ENCODE measurements at places on chromosomes 13 and 19.

- H3K27ac ChIP-seq: no peak overlapping the region
- no peaks in the 10 kb centered on the region for H3K36me3 ChIP-seq
- DNase-seq: no peak
- no peak overlapping the region for H3K4me3 ChIP-seq
- peaks cover 48% of the 10 kb centered on the region for H3K27me3 ChIP-seq
Observed at GRCh38 chr13:51156648-51157047, 45.6 kb upstream of the C13orf42 start.

GRCh38 chr19:10694706-10695307 is 6.4 kb upstream of the QTRT1 start:
- no peak for DNase-seq
- H3K4me1 ChIP-seq: peaks cover 22% of the 10 kb centered on the region
- H3K27ac ChIP-seq: peak overlapping the region; percentile 92

GRCh38 chr13:30222254-30222653 is 85.1 kb downstream of the KATNAL1 start:
- no peak for DNase-seq
- H3K27ac ChIP-seq: no peak overlapping the region
- H3K4me1 ChIP-seq: no peaks in the 10 kb centered on the region
- H3K27me3 ChIP-seq: no peaks in the 10 kb centered on the region

DNA sequence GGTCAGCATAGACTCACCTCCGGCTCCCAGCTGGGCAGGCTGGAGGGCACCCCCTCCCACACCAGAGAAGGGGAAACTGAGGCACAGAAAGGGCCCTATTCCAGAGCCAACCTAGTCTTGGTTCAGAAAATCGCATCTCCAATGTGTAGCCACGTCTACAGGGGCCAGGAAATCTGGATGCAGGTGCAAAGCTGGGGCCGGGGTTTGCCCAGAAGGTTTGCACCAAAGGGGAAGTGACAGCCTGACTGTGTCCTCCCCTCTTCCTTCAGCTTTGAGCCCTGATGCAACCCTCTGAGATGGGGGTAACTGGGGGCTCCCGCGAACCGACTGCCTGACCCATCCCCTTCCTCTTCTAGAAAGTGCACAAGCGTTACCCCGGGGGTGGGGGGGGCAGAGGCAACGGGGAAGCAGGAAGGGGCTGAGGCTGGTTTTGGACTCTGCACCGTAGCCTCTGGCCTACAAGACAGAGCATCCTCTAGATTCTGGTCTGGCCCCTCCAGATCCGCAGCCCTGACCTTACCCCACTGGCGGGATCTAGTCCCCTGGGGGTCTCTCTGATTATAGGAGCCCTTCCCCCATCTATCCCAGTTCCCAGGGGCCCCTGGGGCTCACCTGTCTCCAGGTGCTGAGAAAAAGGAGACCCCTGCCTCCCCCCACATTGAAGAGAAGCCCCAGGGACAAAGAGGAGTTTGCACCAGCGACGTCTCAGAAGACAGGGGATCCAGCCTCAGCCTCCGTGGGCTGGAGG is 1.1 kb upstream of the ONECUT3 start:
- H3K27ac ChIP-seq: no peak overlapping the region
- peaks cover 2% of the 10 kb centered on the region for H3K36me3 ChIP-seq
- H3K4me1 ChIP-seq: peaks cover 15% of the 10 kb centered on the region
- peaks cover 49% of the 10 kb centered on the region for H3K27me3 ChIP-seq
- no peak for DNase-seq

DNA sequence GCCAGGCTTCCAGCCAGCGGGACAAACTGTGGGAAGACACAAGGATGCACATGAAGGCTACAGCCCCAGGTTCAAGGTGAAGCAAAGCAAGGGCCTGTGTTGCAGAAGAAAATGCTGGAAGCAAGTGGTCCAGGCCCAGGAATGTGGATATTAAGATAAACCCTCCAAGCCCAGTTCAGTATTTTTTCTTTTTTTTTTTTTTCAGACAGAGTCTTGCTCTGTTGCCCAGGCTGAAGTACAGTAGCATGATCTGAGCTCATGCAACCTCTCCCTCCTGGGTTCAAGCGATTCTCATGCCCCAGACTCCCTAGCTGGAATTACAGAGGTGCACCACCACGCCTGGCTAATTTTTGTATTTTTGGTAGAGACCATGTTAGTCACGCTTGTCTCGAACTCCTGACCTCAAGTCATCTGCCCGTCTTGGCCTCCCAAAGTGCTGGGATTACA is 4.4 kb downstream of the PRDX2 start:
- no peaks in the 10 kb centered on the region for H3K27me3 ChIP-seq
- H3K4me1 ChIP-seq: peaks cover 30% of the 10 kb centered on the region
- peaks cover 5% of the 10 kb centered on the region for H3K36me3 ChIP-seq
- peak overlapping the region; percentile 99 for H3K27ac ChIP-seq
- DNase-seq: no peak

- peaks cover 2% of the 10 kb centered on the region for H3K36me3 ChIP-seq
- H3K4me3 ChIP-seq: no peak within 1 kb of the TSS
- H3K4me1 ChIP-seq: peaks cover 16% of the 10 kb centered on the region
- DNase-seq: no peak
- H3K27me3 ChIP-seq: no peaks in the 10 kb centered on the region
Observed at GRCh38 chr19:50513746-50514345, at the start of gene ASPDH. Gene ASPDH, minus strand, starts transcription at chr19:50513913. Its CDS starts 90 bp downstream, at chr19:50513823.

DNA sequence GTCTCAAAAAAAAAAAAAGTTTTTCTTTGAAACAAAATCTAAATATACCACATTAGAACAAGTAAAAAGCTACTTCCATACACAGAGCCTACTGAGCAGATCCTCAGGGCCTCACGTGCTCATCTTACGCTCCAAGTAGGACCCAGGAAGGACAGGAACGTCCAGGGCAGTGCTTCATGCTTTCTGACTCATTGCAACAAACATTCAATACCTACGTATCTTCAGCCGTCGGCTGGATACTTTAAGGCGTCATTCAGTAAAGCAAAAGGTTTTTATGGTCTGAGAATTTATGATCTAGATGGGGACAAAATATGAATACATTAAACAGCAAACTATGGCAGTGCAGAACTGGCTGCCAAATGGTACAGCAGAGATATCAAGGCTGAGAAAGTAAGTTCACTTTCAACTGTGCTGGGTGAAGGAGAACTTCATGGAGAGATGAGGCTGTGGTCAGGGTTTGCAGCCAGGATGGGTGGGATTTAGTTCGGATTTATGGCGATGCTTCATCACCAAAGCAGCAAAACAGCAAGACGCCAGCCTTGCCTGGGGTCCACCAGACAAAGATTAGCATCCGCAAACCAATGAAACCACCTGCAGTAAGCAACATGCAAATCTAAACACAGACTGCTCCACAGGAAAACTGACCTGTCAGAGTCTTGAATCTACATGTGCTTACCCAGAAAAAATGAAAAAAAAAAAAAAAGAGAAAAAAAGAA is 20.5 kb downstream of the CARS2 start:
- H3K4me1 ChIP-seq: peaks cover 7% of the 10 kb centered on the region
- no peak for DNase-seq
- no peaks in the 10 kb centered on the region for H3K27me3 ChIP-seq

DNA sequence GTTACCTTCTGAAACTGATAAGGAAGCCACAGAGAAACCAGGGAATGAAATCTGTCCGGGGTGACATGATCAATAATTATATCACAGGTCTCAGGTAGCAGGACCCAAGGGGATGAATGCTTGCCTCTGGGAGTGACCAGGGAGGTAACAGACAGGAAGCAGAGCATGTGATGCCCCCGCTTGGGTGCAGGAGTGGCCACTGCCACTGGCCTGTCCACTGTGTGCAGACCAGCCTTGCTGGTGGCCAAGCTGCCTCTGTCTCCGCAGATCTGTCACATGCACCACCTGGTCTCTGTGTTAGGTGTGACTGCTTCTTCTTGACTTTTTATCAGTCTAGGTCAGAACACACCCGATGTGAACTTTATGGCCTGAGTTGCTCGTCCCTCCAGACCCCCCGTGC is 71.8 kb downstream of the PEPD start:
- H3K27me3 ChIP-seq: no peaks in the 10 kb centered on the region
- H3K36me3 ChIP-seq: no peaks in the 10 kb centered on the region
- H3K4me3 ChIP-seq: no peak overlapping the region
- no peak for DNase-seq

GRCh38 chr13:44300895-44301638 is 72.6 kb upstream of the SERP2 start:
- peaks cover 38% of the 10 kb centered on the region for H3K27me3 ChIP-seq
- peaks cover 3% of the 10 kb centered on the region for H3K36me3 ChIP-seq
- peaks cover 3% of the 10 kb centered on the region for H3K4me1 ChIP-seq
- no peak for DNase-seq
- H3K27ac ChIP-seq: no peak overlapping the region

DNA sequence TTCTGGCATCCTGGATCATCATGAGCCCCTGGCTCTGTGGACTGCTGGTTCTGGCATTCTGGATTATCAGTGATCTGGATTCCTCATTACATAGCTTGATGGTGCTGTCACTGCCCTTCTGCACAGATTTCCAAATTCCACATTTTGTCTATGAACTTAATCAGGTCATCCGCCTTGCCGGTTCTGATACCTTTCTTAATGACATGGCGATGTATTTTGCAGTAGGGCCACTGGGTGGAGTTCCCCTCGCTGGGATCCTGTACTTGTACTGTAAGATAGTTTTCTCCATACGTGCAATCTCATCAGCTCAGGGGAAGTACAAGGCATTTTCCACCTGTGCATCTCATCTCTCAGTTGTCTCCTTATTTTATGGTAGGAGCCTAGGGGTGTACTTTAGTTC is 24.4 kb upstream of the OR7C2 start:
- peaks cover 2% of the 10 kb centered on the region for H3K36me3 ChIP-seq
- DNase-seq: no peak
- H3K27me3 ChIP-seq: peaks cover 47% of the 10 kb centered on the region
- H3K4me1 ChIP-seq: peaks cover 2% of the 10 kb centered on the region
- no peak overlapping the region for H3K4me3 ChIP-seq

DNA sequence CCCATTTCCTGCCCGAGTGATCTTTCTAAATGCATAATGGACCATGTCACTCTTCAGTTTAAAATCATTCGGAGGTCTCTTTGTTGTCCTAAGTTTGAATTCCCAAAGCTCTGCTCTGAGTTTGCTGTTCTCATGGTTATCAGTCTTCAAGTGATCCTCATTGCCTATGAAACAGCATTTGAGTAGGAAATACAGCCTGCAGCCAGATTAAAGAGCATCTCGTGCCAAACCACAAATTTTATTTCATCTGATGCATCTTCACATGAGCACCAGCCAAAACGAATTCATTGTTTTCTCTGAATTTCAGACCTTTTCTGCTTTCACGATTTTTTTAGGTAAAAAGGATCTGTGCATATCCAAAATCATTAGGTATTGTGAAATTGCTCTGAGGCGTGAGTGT is 299.6 kb downstream of the TDRD3 start:
- DNase-seq: no peak
- no peak overlapping the region for H3K27ac ChIP-seq

DNA sequence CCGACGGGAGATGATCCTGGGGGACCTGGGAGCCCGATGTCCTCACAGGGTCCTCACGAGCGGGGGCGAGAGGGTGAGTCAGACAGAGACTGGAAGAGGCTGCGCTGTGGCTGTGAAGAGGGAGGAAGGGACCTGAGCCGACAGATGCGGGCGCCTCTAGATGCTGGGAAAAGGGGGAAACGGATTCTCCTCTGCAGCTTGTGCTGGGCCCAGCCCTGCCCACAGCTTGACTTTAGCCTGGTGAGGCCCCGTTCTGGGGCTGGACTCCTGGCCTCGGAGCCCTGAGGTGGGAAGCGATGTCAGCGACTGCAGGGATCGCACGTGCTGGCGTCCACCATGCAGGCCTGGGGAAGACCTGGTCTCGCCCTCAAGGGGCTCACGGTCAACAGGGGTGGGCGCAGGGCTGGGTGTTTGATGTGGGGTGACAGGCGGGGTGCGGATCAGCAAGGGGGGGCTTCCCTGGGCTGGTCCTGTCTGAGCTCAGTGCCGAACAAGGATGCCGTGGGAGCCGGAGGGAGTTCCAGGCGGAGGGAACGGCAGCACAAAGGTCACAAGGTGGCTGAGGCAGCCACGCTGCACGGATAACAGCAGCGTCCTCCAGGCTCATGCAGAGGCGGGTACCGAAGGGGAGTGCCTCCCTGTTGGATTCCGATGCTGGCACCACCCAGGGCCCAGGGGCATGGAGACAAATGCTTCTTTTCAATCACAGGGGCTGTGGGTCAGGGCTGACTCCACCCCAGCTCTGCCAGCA is 31.8 kb downstream of the PIP5K1C start:
- H3K4me1 ChIP-seq: peaks cover 22% of the 10 kb centered on the region
- no peak for DNase-seq
- H3K27ac ChIP-seq: no peak overlapping the region
- H3K36me3 ChIP-seq: no peaks in the 10 kb centered on the region

- H3K27ac ChIP-seq: no peak overlapping the region
- H3K4me1 ChIP-seq: peaks cover 31% of the 10 kb centered on the region
- peak overlapping the region; percentile 50 for H3K4me3 ChIP-seq
- no peaks in the 10 kb centered on the region for H3K27me3 ChIP-seq
- DNase-seq: no peak
- H3K36me3 ChIP-seq: no peaks in the 10 kb centered on the region
Observed at GRCh38 chr19:2166741-2167738, 3.3 kb downstream of the DOT1L start.
